Type B pancreatic cell (in vitro differentiated cells): ENCODE measurements at places on chromosomes 3 and 15. TPM values are rescaled to one million over a fixed set of nuclear protein-coding genes. Genes with fewer than 3 reads are reported as not detected.

DNA sequence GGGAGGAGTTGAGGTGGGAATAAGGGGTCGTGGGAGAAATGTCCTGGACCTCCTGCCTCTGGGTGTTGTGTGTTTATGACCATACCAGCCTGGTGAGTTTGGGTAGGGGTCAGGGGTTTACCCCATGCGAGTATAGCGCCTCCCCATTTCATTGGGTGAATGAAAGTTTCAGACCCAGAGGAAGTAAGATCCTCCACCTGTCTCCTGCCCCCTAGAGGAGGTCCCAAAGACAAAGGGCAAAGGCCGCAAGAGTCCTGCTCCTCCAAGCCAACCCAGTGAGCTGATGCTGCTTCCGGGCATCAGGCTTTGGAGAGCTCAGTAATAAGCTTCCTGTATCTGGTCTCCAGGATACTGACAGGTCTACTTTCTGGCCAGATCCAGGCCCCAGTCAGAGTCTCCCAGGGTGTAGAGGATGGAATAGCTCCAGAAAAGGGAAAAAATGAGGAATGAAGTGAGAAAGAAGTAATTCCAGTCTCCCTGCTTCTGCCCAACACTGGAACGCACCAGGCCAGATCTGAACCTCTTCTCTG, 6.4 kb upstream of the TBC1D21 start:
- DNase-seq: peak; percentile 44

ASB14 gene
- total RNA-seq: not detected in 2 replicates

GRCh38 chr3:128122013-128122412, 1.6 kb downstream of the RUVBL1 start:
- no peak for DNase-seq

GRCh38 chr3:172540049-172540448, 16.8 kb upstream of the TNFSF10 start:
- no peak for DNase-seq

TTLL13 gene
- 0.58 TPM in 1 of 2 replicates, not detected in the other for total RNA-seq

DNA sequence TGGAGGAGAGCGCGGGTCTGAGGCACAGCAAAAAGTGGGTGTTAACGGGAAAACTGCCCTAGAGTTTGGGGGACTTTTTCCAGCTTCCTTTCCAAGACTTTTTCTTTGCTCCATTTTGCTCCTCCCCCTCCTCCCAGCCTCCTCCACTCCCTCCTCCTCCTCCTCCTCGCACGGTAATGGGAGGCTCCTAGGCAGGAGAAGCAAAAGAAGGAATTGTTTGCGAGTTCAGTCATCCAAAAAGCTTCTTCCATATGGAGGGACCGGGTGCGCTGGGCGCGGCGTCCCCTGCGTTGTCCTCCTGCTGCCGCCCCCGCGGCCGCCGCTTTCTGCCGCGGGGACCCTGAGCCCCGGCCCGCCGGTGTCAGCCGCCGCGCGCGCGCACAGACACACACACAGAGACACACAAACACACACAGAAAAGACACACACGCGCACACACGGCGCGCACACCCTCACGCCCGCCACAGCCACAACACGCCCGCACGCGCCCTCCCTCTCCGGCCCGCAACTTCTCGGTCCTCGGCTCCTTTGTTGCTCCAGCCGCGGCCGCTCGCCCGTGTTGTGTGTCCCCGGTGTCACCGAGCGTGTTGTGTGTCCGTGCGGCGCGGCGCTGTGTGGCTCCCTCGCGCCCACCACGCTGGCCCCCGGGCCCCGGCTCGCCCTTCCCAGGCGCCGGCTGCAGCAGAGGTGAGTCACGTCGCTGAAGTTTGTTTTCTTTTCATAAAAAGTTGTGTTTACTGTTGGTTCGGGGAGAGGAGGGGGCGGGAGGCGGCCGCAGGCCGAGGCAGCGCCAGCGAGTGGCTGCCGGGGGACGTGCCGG, at the start of gene BOC:
TSS of gene BOC (plus strand) at position 228 of the 820 bp plus-strand sequence. CDS start 38,246 bp downstream, outside the sequence.
- no peak for DNase-seq

DNA sequence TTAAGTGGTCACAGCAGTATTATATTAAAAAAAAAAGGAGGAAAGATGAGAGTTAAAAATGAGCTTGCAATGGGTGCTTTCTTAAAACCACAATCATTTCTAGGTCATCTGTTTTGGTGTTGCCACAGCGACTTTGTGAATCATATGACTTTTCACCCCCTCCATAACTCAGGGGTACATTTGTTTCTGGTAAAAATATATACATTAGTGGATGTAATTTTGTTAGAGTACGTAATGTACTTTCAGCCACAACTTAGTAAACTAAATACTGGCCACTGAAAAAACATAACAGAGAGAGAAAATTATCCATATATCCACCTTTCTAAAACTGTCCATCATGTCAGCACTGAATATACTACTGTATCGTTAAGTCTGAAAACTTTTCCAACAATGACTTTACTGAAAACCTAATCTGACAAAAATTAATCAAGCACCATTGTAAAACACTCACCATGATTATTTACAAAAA, 3.4 kb downstream of the ANKRD28 start:
- DNase-seq: no peak

DNA sequence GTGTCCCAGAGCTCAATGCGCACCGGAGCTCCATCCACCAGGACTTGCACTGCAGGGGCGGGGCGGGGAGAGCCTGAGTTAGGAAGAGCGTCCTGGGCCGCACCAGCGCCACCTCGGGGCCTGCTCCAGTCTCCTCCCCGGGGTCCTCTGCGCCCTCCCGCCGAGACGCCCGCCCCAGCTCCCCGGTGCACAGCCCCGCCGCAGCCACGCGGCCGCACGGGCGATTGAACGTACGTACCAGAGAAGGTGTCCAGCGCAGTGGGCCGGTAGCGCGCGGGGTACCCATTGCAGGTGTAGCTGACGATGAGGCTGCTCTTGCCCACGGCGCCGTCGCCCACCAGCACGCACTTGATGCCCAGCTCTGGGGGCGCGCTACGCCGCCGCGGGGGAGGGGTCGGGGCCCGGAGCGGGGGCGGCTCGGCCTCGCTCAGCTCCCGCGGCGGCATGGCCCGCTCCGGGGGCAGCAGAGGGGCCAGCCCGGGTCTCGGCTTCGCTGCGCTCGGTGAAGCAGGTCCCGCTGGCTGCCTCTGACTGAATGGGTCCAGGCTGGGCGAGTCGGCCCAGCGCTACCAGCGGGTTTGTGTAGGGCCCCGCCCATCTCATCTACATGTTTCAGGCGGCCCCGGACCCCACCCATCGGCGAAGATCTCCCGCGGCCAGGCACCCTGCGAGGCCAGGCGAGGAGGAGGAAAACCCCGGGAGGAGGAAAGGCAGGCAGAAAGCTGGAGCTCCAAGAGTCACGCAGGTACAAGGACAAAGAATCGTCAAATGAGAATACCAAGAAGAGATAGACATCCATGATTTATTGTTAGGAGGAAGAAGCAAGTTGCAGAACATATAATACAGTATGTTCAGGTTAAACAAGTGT, at the start of gene RHOV:
TSS of gene RHOV (minus strand) at position 541 of the 868 bp plus-strand sequence. CDS start at position 446, 95 bp downstream.
- DNase-seq: peak; percentile 79

- no peak for DNase-seq
Observed at GRCh38 chr3:194176274-194176991, 40.5 kb downstream of the HES1 start.

SAMMSON gene
- not detected in 2 replicates for total RNA-seq

DNA sequence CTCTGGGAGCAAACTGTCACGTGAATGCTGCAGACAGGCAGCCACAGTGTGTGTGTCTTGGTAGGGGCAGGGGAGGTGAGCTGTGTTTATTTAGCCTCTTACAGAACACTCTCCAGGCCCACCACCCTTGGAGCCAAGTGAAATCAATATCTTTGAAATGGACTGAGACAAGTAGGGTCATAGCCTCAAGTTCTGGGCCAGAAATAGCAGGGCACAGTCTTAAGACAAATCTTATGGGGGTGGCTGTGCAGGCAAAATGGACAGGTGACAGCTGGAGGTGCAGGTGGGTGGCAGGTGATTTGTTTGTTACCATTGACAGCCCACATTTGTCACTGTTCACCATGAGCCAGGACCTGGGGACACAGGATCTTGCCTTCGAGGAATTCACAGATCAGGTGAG, 93.6 kb upstream of the NMNAT3 start:
- no peak for DNase-seq

DNA sequence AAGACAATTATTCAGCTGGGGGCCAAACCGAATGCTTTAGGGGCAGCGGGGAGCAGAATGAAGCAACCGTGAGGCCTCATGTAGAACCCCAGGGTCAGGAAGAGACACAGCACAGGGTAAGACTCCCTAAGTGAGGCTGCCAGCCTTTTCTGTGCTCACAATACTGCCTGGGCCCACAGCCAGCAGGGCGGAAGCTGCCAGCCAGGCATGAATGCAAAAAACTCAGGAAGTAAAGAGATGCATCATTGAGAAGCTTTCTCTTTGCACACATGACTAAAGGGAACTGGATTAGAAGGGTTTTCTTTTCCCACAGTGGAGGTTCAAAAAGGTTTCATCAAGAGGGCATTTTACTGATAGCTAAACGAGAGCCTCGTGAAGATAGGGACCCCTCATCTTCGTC, 33.3 kb downstream of the CA12 start:
- DNase-seq: no peak

IL20RB gene
- 0.31 and 0.56 TPM in 2 replicates for total RNA-seq

- no peak for DNase-seq
Observed at GRCh38 chr3:70466096-70466495, 153.7 kb upstream of the MDFIC2 start.

- no peak for DNase-seq
Observed at GRCh38 chr3:10954740-10955139, 37.8 kb upstream of the SLC6A1 start.

GRCh38 chr3:117681619-117682018, 972.0 kb downstream of the TUSC7 start:
- no peak for DNase-seq

DNA sequence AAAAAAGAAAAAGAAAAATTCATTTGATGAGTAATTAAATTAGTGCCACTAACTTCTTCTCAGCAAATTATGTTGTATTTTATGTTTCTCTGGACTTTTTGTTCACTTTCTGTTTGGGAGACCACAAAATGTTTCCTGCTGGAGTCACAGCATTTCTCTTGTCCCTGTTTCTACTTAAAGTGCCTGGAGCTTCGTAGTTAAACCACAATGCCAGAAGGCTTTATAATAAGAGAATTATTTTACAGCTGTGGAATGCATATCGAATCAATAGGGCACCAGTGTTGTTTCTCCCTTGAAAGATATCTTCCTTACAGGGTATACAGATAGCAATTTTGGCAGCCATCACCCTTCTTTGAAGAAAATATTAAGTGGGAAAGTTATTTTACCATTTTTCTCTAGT, 3.2 kb downstream of the DTWD1 start:
- no peak for DNase-seq

- no peak for DNase-seq
Observed at GRCh38 chr3:120420928-120421551, 29.8 kb downstream of the FSTL1 start.

DNA sequence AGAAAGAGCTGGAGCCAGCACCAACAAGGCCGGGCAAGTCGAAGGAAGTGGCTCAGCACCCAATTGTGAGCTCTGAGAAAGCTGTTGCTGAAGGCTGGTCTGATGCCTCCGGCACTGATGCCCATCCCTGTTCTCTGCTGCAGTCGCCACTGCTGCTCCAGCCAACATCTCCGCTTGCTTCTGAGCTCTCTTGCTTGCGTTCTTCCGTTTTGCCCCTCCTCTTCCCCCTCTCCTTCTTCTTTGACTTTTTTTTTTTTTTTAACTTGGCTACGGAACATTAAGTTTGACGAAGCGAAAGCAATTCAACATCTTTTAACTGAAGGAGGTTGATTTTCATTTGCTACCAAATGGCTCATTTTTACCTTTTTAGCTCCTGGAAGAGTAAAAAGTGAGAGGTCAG, 442.9 kb downstream of the MCTP2 start:
- no peak for DNase-seq

- DNase-seq: peak; percentile 92
Observed at GRCh38 chr15:68559345-68560310, 19.2 kb upstream of the CORO2B start.

CHDH gene
- 8.0 and 9.6 TPM in 2 replicates for total RNA-seq

KLHL6 gene
- total RNA-seq: not detected in 2 replicates

GRCh38 chr15:93209690-93210445, 120.9 kb upstream of the RGMA start:
- no peak for DNase-seq

GRCh38 chr3:86951322-86951721, 39.6 kb downstream of the VGLL3 start:
- no peak for DNase-seq

- peak; percentile 34 for DNase-seq
Observed at GRCh38 chr3:126551839-126552687, 6.7 kb downstream of the C3orf22 start.

DNA sequence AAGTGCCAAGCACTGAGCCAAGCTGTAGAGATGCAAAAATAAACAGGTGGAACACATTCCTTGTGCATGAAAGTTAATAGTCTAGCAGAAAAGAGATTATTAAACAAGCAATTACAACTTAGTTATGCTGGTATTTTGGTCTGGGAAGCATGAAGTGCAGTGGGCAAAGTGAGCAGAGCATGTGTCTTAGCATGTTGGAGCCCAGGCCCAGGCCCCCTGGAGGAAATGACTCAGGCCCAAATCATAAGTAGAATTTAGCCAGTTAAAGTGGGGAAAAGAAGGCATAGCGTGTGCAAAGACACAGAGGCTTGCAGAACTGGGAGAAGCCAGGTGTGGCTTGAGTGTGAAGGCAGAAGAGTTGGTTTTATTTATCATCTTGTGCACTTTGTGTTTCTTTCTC, 163.8 kb upstream of the ATP11B start:
- DNase-seq: no peak

GOLGA8S gene
- total RNA-seq: 0.19 TPM in 1 of 2 replicates, not detected in the other

- DNase-seq: no peak
Observed at GRCh38 chr3:159989973-159990846, 1.6 kb downstream of the IL12A start.

GRCh38 chr3:127250032-127250431, 37.8 kb downstream of the PRR20G start:
- DNase-seq: no peak

- no peak for DNase-seq
Observed at GRCh38 chr3:9180764-9181117, 68.7 kb downstream of the SRGAP3 start.

DNA sequence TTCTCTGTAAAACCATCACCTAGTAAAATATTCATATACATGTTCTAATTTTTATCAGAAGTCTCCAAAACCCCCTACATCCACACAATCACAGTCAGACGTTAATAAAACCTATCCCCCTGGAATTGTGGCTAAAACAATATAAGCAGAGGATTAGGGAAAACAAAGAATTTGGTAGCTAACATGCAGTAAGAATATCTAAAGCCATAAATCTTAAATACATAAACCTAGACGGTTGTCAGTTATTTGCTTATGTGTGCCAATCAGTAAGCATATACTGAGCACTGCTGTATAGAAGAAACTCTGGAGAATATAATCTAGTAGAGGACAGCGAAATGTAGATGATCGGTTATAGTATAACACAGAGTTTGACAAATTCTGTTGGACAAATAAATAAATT, 232.2 kb downstream of the TBC1D5 start:
- no peak for DNase-seq

- no peak for DNase-seq
Observed at GRCh38 chr3:65045138-65045537, 357.3 kb upstream of the ADAMTS9 start.

GABRR3 gene
- not detected in 2 replicates for total RNA-seq
